ENCODE measurements at places on chromosomes 13 and 19. TPM values are rescaled to one million over a fixed set of nuclear protein-coding genes. Genes with fewer than 3 reads are reported as not detected.
A peak's percentile ranks its signal among the peaks of the same experiment; 100 is the strongest.

GRCh38 chr13:98519976-98520375, 56.9 kb downstream of the STK24 start:
- no peak for DNase-seq

DNA sequence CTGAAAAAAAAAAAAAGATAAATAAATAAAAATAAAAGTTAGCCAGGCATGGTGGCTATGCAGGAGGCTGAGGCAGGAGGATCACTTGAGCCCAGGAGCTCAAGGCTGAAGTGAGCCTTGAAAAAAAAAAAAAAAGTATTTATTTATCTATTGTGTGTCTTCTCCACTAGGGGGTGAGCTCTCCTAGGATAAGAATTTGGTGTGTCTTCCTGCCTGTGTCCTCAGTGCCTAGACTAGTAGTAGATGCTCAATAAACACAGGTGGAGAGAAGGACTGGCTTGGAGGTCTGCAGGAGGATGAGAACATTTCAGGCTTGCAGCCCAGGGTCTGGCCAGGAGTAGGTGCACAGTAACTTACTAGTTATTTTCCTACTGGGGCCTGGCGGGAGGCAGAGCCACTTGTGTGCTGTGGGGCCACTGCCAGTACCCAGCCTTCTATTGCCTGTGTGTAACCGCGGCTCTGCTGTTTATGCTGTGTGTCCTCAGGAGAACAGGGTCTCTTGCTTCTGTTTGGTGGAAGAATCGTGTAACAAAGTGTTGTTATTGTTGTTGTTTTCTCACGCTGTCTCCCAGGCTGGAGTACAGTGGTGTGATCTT, 5.4 kb downstream of the LMTK3 start:
- no peak for DNase-seq

DNA sequence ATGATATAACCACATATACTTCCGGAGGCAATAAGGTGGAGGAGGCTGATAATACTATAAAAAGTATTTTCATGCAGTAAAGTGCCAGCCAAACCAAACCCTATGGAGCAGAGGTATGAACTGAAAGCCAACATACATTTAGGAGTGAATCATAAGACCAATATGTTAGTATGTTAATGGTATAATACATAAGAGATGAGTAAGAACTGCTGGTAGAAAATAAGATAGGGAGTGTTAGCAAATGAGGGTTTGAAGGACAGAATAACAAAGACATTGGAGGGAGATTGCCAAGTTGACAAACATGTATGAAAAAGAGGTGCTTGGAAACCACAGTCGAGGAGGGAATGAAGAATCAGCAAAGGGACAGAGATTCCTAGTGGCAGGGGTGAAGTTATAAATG, 10.8 kb downstream of the ENOX1 start:
- DNase-seq, result no peak

- no peak for DNase-seq
These were observed 2.4 kb downstream of the SLC8A2 start for GRCh38 chr19:47469363-47469700.

GRCh38 chr13:45198924-45199323, 1.9 kb downstream of the KCTD4 start:
- DNase-seq, result no peak

DNA sequence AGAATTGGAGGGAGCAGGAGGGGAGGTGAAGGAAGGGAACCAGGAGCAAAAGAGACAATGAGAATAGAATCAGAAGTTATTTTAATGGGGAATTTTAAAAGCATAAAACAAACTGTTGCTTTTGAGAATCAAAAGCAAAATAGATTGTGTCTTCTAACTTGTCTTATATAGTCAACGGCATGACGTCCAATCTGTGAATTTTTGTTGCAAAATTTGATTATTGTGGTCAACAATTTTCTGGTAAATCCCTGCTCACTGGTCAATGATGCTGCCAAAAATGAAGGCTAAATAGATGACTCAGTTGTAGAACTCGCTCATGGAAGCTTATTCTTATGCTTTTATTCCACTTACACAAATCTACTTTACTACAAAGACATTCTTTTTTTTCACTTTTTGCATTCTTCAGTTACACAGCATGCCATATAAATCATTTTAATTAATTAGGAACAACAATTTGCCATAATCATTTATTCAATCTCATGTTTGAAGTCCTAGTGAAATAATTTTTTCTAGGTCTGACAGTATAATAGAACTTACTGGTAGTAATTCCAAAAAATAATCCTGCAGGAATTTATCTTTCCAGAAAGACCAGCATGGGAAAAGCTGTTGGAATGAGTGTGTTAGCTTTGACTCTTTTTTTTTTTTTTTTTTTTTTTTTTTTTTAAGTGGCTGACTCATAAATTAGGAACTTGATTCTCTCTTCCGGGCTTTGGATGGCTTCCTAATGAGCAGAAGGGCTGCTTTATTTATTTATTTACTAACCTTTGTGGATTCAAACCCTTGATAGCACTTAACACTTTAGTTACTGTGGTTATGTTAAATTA, 256.9 kb downstream of the SPRY2 start:
- no peak for DNase-seq

- no peak for DNase-seq
These were observed 63.4 kb upstream of the C1QTNF9B start for GRCh38 chr13:23960566-23961156.

- no peak for DNase-seq
These were observed 24.3 kb upstream of the EEF1AKMT1 start for GRCh38 chr13:20798027-20798426.

- no peak for DNase-seq
These were observed 2.8 kb downstream of the THAP8 start for GRCh38 chr19:36051236-36051635.

- DNase-seq, result no peak
These were observed 2724.7 kb downstream of the PCDH9 start for GRCh38 chr13:64505336-64505910.

GRCh38 chr19:39676004-39676403, 20.3 kb downstream of the LGALS16 start:
- no peak for DNase-seq

DNA sequence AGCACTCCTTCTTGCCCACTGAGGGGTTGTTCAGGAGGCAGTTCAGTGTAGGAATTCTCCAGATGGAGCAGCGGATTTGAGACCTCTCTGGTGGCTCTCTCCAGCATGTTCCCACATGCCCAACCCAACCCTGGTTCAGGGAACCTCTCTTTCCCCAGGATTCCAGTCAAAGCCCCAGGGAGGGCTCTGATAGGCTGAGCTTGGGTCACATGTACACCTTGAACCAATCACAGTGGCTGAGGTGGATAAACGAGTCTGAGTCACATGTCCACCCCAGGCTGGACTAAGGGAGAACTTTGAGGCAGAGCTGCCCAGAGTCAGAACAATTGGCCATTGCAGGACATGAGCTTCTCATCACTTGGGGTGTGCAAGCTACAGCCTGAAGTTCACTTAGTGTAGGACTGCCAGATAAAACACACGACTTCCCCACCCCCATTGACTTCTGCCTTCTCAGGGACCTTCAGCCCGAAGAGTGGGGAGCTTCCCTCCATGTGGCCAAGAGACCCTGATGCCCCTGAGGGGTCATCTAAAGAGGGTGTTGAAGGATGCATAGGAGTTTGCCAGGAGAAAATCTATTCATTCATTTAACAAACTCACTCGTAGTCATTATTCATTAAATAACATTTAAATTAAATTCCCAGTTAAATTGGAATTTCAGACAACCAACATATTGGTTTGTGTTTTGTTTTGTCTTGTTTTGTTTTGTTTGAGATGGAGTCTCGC, 4.0 kb upstream of the MAST3 start:
- DNase-seq, result no peak

- DNase-seq, result no peak
These were observed 489.4 kb upstream of the PCDH20 start for GRCh38 chr13:61905054-61905453.

GRCh38 chr13:46403851-46404732, 17.0 kb upstream of the RUBCNL start:
- DNase-seq, result no peak

- DNase-seq, result no peak
These were observed 5.0 kb upstream of the LILRB5 start for GRCh38 chr19:54262066-54262465.

DNA sequence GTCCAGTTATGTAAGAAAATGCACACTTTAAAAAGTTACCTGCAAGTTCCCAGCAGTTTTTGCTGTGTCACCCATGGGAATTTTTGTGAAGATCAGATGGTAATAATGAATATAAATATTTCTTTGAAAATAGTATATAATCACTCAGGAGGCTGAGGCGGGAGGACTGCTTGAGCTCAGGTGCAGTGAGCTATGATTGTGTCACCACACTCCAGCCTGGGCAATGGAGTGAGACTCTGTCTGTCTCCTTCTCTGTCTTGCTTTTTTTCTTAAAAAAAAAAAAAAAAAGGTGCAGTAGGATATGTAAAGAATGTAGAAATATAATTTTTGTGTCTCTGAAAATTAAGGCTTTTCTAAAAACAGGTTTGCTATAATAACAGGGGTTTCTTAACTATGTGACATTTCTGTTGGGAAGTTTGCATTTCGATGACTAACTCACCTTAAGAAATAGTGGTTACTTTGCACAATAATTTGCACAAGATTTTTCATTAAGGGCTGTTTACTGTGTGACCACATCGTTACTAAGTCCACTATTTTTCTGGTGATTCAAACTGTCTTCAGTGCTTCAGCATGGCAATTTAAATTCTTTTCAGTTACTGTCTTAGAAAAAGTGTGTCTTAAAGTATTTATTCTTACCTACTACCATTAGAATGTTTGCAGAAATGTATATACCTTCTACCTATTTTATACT, 37.3 kb downstream of the DNAJC3 start:
- DNase-seq, result no peak

- DNase-seq, result no peak
These were observed 955.5 kb upstream of the PCDH9 start for GRCh38 chr13:68185444-68186141.

DNA sequence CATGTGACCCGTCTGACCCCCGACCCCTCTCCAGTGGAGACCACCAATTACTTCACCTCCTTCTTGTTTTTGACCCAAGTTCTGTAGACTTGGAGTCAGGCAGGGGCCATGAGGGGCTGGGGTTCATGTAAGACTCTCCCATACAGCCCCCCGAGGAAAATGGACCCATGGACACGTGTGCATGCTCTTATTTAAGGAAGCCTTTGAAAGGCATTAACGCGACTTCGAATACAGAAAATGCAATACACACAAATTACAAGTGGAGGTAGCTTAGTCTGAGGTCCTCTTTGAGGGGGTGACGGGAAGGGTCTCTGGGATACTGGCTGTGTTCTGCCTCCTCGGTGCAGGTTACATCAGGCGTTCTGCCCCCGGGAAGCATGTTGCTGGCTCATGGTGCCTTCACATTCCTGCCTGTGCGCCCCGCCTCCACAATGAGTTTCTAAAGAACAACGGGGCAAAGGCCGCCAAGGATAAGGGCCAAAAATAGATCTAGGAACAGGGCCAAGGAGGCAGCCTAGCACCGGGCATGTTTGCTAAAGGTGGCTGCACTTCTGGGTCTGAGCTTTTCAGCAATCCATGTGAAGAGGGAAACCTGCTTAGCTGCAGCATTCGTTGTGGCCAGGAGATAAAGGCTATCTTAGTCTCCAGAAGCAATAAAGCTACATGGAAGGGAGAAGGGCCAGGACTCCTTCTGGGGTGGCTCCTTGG, 54.5 kb downstream of the RAB20 start:
- DNase-seq, result peak; percentile 62

- no peak for DNase-seq
These were observed 193.6 kb upstream of the TSC22D1 start for GRCh38 chr13:44769686-44770085.

DNA sequence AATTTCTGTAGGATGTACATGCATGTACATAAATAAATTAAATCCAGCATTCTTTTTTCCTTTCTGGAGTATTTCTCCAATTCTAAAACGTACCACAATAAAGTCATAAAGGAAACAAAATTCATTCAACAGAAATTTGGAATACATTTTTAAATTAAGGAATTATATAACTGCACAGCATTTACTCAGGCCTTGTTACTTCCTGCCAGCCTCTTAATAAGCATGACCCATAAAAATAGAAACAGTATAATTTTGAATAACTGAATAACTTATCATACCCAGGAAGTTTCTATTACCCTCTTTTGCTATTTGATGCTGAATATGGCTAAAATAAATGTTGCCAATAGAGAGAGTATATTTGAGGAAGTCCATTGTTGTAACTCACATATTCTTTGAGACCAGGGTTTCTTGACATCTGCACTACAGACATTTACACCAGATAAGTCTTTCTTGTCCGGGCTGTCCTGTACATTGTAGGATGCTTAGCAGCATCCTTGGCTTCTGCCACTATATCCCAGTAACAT, 178.2 kb downstream of the KLF12 start:
- no peak for DNase-seq

DNA sequence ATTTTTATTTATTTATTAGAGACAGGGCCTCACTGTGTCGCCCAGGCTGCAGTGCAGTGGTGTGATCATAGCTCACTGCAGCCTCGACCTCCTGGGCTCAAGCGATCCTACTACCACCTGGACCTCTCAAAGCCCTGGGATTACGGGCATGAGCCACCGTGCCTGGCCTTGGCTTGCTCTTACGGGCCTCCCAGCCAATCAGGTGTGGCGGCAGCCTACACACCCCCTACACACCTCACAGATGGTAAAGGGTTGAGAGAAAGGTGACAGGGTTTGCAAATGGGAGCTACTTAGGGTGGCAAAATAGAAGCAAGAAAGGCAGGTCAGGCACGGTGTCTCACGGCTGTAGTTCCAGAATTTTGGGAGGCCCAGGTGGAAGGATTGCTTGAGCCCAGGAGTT, 1.0 kb upstream of the ZBTB32 start:
- DNase-seq, result no peak

DNA sequence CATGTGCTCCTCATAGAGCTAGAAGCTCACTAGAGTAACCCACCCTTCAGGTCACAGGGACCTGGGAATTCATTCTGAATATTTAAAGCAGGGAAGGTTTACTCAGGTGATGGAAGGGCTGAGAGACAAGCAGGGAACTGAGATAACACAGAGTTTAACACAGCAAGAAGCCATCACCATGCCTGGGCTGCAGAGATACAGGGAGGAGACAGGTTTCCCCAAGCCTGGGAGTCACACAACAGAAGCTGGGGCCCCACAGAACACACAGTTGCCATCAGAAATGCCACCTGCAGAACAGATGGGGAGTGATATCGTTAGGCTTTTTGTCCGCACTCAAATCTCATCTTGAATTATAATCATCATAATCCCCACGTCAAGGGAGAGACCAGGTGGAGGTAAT, 7.9 kb upstream of the CYSLTR2 start:
- no peak for DNase-seq

The ZNF565 gene
- total RNA-seq, result 3.6 TPM

The WTIP gene
- 40.8 TPM for total RNA-seq

The DKKL1 gene
- 1.0 TPM for total RNA-seq

The IQCN gene
- total RNA-seq, result 19.5 TPM

The PRSS57 gene
- 1.7 TPM for total RNA-seq

The TMEM59L gene
- total RNA-seq, result 3.6 TPM

The CDC42EP5 gene
- total RNA-seq, result 102 TPM

The ZNF557 gene
- 12.2 TPM for total RNA-seq

The ZNF555 gene
- total RNA-seq, result 6.9 TPM

The NFKBIB gene
- 50.6 TPM for total RNA-seq

The ZNF579 gene
- 10.8 TPM for total RNA-seq

The ZGLP1 gene
- total RNA-seq, result 5.0 TPM

The ZNF429 gene
- 22.7 TPM for total RNA-seq

The CYP4F11 gene
- total RNA-seq, result 20.8 TPM

The TTYH1 gene
- 136 TPM for total RNA-seq

The SIGLEC12 gene
- total RNA-seq, result not detected

The LILRA2 gene
- 1.6 TPM for total RNA-seq

Measured in prostate gland (tissue), 2 donors.